ENCODE measurements at places on chromosomes 6 and 20.

DNA sequence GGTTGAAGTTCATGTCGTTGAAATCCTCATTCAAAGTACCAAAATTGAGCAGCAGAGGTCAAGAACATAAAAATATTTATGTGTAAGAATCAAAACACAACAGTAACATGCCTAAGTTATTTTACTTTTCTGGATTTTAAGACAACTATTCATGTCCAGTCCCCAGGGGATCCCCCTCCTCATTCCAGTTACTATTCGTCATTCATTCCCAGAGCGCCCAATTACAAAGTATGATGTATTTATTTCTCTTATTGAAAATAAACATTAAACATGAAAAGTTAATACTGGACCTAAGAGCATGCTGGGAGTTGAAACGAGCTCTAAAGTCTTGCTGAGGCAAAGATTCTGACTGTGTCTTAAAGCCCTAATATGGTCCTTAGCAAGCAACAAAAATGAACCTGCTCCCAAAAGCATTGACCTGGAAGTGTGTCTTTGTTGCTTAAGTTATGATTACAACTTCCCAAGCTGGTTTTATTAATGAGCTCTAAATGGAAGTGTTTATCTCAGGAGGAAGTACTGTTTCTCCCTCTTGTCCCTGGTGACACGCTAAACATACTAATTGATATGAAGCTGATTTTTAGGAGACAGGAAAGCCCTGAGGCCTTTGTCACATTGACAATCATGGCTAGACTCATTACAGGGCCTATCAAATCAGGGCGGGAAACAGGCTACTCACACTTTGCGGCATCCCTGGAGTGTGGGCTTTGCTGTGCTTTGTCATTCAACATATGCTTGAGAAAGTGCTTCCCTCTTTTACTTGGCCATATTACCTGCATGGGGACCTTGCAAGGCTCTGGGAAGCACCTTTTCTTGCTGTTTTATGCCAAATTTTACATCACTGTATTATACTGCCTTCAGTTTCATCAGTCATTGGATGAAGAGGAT is 192.2 kb upstream of the DTNBP1 start:
- no peak for DNase-seq

- no peak for DNase-seq
Measured at GRCh38 chr6:35296931-35297600, 552 bp upstream of the DEF6 start.

DNA sequence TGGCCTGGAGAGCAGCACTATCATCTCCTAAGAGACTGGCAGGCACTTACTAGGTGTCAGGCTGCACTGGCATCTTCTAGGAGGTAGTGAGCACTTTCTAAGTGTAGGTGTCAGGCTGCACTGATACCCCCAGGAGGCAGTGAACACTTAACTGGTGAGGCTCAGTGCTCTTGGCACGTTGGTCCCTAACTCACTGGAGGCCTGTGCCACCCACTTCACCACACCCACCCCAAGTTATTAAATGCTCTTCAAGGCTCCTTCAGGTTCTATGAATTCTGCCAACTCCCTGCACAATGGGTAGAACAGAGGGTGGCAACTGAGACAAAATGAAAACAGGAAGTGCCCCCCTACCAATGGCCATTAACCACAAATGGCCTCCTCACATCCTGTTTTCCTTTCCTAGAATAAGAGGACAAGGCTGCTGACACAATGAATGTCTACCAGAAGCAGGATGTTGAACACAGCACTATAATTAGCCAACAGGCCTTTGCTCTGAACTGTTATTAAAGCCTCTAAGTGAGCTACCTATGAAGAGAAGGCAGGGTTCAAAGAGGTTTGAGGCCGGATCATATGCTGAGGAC is 29.4 kb downstream of the NCOA5 start:
- DNase-seq = no peak

GRCh38 chr20:884983-885952 is 30.9 kb downstream of the ANGPT4 start:
- DNase-seq = peak; percentile 11

GRCh38 chr6:158121335-158121734 is 46.7 kb downstream of the SERAC1 start:
- DNase-seq = no peak

DNA sequence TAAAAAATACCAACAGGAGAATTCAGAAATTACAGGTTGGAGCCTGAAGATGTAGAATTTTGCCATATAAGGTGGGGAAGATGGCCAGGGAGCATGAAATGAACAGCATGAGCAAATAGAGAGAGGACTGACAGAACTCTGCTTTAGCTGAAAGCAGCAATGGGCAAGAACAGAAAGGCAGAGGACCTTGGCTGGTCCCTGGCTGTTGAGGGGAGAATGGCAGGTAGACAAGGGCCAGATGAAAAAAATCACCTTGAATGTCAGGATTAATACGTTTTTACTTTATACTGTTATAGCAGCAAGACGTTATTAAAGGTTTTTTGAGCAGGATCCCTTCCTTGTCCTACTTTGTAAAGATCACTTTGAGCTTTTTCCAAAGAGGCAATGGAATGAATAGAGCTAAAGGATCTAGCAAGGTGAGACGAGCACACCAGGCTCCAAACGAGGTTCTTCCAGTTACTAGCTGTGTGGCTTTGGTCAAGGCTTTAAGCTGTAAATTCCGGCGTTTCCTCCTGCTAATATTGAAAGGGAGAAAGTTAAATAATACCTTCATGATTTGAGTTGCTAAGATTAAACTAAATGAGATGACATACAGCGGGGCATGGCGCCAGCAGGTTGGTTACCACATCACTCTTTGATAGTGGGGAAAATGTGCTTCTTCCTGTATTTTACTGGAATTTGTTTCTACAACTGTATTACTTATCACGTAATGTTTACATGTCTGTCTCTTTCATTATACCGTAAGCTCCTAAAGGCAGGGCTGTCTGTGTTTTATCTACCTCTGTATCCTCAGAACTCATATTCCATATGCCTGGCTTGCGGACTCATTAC is 776 bp downstream of the PPIL1 start:
- peak; percentile 49 for DNase-seq

- DNase-seq = no peak
Measured at GRCh38 chr20:33105316-33105924, 26.0 kb downstream of the BPIFB4 start.

- DNase-seq = peak; percentile 12
Measured at GRCh38 chr20:41245086-41245707, 72.3 kb downstream of the ZHX3 start.

DNA sequence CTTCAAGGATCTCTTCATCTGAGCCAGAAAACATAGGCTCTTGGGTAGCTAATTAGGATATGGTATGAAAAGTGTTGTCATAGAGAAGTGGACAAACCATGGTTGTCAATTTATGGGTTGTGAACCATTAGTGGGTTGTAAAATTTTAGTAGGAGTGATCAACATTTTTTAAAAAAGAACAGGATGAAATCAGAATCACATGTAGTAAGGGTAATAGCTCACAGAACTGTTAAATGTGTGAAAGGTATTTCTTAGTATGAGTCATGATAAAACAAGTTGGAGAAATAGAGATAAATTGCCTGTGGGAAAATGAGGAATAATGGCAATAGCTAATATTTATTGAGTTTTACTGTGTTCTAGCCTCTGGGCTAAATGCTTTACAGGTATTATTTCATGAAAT is 113.4 kb downstream of the MAP3K4 start:
- DNase-seq = no peak

DNA sequence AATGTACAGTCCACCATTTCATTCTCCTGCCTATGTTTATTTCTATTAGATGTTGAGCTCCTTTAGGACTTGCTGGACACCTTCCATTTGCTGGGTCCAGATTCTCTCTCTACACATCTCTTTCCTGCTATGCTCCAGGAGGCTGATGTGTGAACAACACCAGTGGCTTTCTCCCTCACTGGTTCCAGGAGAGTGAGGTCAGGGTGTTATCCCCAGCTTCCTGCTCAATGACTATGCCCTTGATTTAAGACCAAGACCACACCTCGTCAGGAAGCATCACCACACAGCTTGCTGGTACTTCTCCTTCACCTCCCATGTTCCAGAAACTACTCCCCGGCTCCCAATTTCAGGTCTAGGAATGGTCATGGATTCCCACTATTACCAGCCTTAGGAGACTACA is 31.3 kb upstream of the E2F3 start:
- DNase-seq = peak; percentile 21

- no peak for DNase-seq
Measured at GRCh38 chr6:169949511-169950097, 198.2 kb downstream of the ERMARD start.

GRCh38 chr6:81683912-81684311 is 68.6 kb downstream of the TENT5A start:
- no peak for DNase-seq

DNA sequence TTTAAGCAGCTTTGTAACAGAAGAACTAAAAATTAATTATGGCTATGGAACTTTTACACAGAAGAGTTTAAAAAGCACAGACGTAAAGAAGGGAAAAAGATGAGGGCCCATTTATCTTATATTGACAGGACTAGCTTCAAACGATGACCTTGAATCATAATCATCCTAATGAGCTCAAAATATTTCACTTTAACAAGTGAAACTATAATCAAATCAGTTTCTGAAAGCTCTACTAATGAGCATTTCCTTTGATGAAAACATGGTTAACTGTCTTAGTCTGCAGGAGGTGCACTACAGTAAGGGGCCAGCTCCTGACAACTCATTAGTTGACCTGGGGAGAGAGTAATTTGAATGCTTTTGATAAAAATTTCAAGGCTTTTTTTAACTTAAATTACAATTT is 228.0 kb upstream of the DEFB112 start:
- no peak for DNase-seq

DNA sequence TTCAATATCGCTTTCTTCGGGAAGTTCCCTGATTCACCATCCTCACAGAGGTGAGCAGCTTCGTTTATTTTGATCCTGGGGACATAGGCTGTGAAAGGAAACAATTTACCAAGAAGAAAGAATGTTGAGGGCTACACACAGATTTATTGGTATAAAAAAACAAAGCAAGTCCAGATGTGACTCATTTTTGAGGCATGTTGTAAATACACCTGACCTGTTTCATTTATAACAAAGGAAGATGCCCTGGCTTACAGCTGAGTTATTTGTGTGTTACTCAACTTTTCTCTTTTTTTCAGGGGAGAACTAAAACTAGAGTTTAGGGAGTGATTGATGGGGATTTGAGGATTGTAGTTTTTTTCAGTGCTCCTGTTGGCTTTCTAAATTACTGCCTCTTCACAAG is 489.5 kb downstream of the CBLN4 start:
- no peak for DNase-seq

DNA sequence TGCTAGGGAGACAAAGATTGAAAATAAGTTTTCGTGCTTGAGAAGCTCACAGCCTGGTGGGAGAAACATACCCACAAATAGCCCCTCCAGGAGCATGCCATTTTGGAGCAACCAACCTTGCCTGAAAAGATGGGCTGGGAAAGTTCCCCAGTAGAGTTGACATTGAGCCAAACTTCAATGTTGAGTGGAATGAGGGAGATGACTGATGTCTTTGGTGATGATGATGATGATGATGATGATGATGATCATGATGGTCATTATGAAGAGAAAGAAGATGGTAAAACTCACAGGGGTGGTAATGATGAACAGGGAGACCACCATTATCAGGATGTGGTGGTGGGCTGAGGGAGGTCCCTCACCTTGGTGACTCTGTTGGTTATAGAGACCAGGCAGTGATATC is 283.9 kb upstream of the RNF24 start:
- no peak for DNase-seq

- no peak for DNase-seq
Measured at GRCh38 chr6:72560721-72561593, 60.9 kb upstream of the KCNQ5 start.

DNA sequence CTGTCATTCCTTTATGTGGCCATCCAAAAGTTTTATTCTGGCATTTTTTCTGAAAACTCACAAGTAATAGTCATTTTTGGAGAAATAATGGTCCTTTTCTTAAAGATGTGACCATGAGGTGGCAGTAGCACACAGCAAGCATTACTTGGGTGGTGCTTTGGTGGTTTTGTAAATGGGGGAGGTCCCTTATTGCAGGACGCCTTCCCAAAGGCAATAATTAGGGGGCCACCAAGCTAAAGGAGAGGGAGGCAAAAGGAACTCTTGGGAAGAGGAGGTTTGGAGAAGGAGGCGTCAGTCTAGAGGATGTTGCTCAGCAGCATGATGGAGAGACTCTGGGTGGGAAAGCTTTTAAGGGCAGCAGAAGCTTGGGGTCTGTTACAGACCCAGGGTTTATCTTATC is 422.6 kb upstream of the MMS22L start:
- DNase-seq = no peak

- no peak for DNase-seq
Measured at GRCh38 chr6:110075406-110075805, 97.3 kb downstream of the GPR6 start.

GRCh38 chr20:38748861-38749149 is 545 bp downstream of the ACTR5 start:
- DNase-seq = peak; percentile 80

DNA sequence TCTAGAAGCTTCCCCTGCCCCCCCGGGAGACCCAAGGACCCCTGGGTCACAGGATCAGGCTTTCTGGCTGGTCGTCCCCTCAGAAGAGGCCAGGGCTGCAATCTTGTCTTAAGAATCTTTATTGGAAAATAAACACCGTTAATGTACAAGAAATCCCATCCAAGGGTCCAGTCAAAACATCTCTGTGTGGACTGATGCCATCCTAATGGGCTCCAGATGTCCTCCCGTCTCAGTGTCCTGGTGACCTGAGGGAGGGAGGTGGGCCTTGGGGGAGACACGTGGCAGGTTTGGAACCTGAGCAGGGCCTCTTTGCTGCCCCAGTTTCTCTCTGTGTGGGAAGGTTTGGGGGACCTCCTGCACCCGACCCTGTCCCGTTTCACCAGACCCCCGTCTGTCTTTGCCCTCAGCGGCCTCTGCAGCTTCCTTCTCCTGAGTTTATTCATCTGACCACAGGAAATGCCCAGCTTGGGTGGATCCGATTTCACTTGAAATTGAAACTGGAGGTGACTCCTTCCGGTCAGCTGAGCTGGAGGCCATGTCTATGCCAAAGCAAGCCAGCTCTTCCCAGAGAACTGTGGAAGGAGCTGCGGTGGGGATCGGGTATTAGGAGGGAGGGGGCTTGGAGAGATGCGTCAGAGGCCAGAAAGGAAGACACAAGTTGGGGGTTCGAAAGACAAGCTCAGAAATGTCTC is 75.1 kb downstream of the SLC2A10 start:
- DNase-seq = no peak

- DNase-seq = no peak
Measured at GRCh38 chr20:20755231-20755630, 42.8 kb upstream of the RALGAPA2 start.

GRCh38 chr20:24376311-24377099 is 92.9 kb upstream of the SYNDIG1 start:
- no peak for DNase-seq

DNA sequence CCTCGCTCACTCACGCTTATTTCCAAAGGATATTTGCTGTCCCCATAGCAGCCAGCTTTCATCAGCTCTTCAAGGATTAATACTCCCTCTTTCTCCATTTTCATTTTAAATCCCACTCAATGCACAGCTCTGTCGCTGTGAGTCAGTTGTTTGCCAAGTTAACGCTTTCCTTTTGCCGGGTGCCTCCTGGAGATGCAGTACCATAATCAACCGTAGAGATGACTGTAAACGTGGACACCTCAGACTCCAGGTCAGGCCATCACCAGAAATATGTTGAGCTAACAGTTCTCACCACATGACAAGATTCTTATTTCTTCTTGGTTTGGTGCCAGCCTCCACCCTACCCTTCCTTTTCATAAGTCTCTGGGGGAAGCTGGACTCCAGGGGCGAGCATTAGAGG is 66.6 kb upstream of the TAB2 start:
- no peak for DNase-seq

- no peak for DNase-seq
Measured at GRCh38 chr20:47503685-47504084, 2.0 kb downstream of the NCOA3 start.

- no peak for DNase-seq
Measured at GRCh38 chr20:47665221-47665991, 119.9 kb downstream of the SULF2 start.
